Occipital lobe (tissue), 3 donors: ENCODE measurements at places on chromosomes 12 and 14.

- no peak for DNase-seq
These were observed 10.2 kb downstream of the BICD1 start for GRCh38 chr12:32116897-32117296.

GRCh38 chr12:117134059-117134458 lies 34.8 kb upstream of the TESC start:
- peak; percentile 36 for DNase-seq

DNA sequence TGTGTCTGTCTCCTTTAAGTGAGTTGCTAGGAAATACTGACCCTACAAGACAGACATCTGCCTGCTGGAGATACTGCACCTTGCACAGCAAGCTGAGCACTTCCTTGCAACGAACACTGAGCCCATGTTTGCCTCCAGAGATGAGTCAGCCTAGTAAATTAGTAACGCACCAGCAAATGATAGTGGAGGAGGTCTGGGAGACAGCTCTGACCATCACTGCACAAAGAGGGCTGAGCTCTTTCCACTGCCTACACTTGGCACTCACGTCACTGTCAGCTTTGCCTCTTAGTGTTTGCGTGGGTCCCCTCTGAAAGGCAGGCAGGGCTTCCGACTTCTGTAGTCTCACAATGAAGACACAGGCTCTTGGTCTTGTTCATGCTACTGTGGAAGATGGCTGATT lies 109.0 kb downstream of the APAF1 start:
- DNase-seq, result peak; percentile 81

GRCh38 chr14:89996963-89997362 lies 41.2 kb downstream of the TDP1 start:
- DNase-seq, result no peak

DNA sequence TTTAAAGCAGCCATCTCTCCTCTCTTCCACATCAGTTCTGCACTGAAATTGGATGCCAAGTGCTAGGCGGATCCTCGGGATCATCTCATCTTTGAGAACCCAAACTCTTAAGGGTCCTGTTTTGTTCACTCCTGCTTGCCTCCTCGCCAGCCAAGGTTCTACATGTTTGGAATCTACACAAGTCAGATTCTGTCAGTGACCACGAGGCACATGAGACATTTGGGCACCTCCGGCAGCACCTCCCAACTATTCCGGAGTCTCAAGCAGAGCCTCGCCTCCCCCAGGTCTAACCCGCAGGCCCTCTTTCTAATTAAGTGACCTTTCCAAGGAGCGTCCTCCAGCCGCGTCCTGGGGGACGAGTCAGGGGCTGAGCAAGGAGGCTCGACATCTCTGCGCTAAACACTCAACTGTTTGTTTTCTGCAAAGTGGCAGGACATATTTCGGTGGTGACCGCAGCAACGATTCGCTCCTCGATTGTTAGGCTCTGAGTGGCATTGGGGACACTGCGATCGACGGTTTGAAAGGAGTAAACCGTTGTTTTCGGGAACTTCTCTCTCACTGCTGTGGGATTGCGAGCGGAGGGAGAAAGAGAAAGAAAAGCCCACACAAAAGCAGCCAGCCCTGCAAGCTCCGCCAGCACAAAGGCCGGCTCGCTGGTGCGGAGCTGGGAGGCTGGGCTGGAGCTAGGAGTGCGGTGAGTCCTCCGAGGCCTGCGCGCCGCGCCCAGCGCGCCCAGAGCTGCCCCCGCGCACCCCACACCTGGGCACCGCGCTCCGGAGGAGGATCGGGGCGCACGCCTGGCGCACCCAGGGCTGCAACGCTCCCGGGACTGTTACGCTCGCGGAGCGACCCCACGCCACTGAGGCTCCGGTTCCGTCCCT lies 640 bp downstream of the ARMH4 start:
- peak; percentile 42 for DNase-seq

DNA sequence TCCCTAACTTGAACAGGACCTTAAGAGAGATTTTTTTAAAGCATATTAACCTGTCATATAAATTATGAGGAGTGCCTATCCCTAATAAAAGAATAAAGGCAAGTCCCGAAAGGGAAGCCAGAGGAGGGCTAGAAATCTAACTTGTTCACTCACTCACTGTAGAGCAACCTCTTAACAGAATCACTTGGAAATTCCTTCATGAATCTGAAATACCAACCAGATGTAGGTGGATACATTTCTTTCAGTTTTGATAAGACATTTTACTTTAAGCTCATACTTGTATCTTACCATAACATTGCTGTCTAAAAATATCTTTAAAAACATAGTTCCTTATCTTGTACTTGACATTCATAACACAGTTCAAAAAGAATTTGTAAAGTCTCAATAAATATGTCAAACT lies 25.7 kb downstream of the NTN4 start:
- no peak for DNase-seq

GRCh38 chr14:85342858-85343607 lies 186.9 kb upstream of the FLRT2 start:
- no peak for DNase-seq

GRCh38 chr12:112788205-112788604 lies 3.3 kb upstream of the RPH3A start:
- no peak for DNase-seq

GRCh38 chr12:30450872-30451271 lies 244.8 kb downstream of the IPO8 start:
- DNase-seq, result no peak

- no peak for DNase-seq
These were observed 29.7 kb downstream of the FAM222A start for GRCh38 chr12:109743076-109743910.

GRCh38 chr14:92105893-92106142 lies 564 bp downstream of the ATXN3 start:
- peak; percentile 58 for DNase-seq

- DNase-seq, result no peak
These were observed 16.3 kb upstream of the NFYB start for GRCh38 chr12:104154286-104154685.

DNA sequence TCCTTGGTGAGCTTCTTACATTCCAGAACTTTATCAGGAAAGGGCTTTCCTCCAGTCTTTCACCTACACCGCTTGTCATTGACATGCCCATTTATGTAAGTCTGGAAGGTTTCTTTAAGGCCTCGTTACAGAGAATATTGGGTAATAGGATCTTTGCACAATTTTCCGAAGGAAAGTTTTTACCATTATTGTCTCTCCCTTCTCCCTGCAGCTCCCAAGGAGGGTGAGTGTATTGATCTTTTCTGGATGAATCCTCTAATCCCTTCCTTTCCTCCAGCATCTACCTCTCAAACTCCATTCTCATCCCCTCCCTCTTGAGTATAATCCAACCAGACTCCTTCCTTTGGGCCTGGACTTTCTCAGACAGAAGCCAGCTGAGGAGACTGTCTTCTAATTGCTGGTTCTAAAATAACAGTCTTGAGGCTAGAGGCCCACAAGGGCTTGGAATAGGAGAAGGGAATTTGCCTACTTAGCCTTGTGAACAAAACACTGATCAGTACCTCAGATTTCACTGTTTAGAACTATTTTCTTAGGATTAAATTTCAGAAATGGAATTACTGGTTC lies 21.8 kb downstream of the WNK1 start:
- no peak for DNase-seq

DNA sequence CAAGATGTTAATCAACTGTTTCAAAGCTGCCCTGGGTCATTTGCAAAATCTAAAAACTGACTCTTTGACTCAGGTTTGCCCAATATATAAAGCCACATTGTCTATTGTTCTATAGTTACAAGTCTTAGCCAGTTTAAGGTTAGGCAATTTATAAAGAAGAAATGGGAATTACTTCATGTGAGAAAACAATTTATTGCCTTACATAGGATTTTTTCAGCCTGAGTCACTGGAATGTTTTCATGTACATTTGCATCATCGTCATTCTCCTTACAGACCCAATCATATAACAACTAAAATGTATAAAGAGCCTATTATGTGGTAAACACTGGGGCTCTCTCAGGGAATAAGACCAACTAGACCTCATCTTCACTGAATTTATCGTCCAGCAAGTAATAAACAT lies 100.3 kb upstream of the PLEKHG7 start:
- DNase-seq, result no peak

DNA sequence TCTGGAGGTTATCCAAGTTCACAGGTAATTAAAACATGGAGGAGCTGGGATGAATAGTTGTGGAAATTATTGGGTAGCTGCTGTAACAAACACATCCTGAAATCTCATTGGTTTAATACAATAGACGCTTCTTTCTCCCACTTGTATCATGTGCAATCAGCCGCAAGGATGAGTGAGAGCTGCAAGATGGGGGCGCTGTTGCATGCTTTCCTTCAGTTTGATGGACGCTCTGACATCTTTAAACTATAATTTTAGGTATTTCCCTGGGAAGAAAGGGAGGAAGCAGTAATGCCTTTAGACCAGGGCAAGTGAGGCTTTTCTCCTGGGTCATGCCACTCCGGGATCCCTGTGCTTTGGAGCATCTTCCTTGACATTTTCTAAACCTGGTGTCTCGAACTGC lies 178.7 kb downstream of the PAWR start:
- no peak for DNase-seq

DNA sequence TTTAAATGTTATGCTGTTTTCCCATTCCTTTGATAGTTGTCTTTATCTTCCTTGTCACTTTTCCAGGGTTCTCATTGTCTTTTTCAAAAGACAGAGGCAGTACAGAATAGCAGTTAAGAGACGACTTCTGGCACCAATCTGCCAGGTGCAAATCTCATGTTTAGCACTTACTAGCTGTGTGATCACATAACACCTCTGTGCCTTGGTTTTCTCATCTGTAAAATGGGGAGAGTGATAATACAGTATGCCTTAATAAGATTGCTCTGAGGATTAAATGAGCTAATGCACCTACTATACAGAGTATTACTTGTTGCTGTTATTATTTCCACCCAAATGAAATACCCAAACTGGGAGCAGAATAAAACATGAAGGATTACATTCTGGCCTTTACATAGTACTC lies 4.8 kb downstream of the GPR135 start:
- no peak for DNase-seq

DNA sequence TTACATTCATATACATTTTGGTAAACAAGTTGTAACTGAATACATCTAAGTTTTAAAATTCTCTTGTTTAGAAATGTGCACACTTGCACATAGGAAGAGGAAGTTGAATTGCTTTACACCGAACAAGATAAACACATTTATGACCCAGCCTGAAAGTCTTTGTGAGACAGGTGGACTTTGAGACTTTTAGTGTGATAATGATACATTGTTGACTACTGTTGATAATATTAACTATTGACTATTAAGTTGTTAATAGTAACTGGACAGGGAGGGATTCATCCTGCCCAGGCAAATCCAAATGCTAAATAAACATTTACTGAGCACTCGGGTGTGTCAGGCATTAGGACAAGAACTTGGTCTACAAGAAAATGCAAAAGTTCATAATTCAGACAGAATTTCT lies 68.0 kb downstream of the AVPR1A start:
- DNase-seq, result no peak

DNA sequence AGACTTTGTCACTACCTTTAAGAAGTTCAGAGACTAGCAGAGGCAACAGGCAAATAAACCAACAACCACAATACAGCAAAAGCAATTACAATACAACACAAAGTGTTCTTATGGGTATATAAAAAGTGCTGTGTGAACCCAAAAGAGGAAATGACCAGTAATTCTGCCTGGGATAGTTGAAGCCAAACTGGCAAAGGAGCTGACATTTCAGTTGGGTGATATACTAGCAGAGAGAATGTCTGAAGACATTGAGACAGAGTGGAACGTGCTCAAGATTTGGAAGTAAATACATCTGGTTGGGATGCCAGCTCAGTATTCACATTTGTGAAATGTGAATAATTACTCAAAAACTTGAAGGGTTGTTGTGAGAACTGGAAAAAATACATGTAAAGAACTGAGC lies 80.6 kb upstream of the GTF2A1 start:
- no peak for DNase-seq

- no peak for DNase-seq
These were observed 6.3 kb downstream of the PCK2 start for GRCh38 chr14:24100197-24100981.

DNA sequence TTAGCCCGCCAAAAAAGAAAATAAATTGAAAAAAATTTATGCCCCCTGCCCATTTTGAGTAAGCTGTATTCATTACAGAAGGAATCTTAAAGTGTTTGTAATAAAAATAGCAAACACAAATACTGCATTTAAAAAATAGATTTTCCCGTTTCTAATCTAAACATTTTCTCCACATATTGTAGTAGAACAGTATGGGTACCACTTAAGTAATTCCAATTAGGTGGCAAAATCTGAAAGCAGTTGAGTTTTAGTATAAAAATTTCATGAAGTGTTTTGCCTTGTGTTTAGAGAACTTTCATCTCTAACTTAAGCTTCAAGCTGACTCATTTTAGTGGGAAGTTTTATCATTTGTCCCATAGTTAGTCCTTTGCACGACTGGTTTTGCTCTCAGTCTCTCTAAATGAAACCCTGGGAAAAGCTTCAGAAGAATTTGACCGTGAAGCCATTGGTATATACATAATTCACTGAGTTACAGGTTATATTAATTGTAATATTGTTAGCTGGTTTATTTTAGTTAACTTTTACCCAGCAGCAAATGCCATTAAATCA lies 214.6 kb downstream of the ERC1 start:
- no peak for DNase-seq

DNA sequence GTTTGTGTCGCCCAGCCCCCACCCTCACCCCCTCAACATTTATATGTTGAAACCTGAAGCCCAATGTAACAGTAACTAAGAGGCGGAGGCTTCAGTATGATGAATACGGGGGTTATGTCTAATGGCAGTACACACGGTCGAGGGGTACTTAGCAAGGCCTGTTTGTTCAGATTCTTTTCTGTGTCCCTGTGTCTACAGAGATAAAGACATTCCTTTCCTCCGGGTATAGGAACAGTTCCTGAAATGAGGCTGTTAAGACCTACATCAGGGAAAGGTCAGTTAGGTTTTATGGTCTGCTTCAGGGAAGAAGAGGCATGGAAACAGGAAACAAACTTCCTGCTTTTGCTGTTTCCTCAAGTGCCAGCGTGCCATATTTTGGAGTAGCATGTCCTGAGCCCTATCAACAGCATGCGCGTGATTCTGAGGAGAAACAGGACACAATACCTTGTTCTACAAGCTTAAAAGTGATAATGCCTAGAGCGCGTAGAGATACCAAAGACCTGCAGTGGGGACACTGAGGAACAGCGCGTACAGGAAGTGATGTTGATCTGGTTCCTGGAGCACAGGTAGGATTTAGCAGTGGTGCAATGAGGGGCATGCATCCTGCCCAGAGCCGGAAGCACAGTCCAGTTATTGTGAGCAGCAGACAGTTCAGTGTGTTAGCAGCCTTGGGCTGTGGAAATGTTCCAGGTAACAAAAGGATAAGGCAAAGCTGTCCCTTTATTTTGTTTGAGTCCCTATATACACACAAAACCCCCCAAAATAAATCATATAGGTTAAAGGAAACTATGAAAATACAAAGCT lies 47.2 kb downstream of the FGD4 start:
- no peak for DNase-seq
